ENCODE measurements at places on chromosomes 3 and 15.
A peak's percentile ranks its signal among the peaks of the same experiment; 100 is the strongest.

GRCh38 chr3:129971351-129972052 is 3.0 kb upstream of the TRH start:
- DNase-seq, result no peak

DNA sequence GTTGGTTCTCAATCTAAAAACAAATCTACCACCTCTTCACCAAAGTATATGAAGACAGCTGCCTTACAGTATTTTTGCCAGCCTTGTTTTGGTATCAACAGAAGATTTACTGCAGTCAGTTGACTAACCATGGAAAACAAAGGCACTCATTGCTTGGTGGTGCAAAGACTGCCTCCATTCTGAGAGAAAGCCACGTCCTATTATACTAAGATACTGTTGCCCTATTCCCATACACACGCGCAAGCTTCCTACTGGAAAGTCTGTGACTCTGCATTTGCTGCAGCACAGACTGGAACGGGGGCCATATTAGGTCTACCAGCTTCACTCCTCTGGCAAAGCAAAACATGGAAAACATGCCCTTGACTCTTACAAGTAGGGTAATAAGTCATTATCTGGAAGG is 18.0 kb downstream of the MTMR10 start:
- no peak for DNase-seq

GRCh38 chr3:75237477-75237876 is 426.7 kb upstream of the FRG2C start:
- no peak for DNase-seq

DNA sequence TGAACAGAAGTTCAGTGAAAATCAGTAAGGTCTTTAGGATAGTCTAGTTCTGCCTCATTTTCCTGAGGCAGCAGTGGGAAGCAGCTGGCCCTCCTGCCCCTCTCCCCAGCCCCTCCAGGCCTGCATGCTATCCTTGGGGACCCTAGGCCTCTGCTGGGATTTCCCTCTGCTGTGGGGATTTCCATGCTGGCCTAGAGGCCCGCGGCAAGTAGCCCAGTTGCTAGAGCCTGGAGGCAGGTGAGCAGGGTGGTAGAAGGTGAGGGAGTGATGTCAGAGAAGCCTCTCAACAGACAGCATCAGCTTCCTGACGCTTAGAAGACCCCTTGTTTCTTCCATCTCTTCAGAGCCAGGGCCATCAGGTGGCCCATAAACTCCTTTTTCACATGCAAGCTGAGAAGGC is 305.8 kb upstream of the THBS1 start:
- no peak for DNase-seq

DNA sequence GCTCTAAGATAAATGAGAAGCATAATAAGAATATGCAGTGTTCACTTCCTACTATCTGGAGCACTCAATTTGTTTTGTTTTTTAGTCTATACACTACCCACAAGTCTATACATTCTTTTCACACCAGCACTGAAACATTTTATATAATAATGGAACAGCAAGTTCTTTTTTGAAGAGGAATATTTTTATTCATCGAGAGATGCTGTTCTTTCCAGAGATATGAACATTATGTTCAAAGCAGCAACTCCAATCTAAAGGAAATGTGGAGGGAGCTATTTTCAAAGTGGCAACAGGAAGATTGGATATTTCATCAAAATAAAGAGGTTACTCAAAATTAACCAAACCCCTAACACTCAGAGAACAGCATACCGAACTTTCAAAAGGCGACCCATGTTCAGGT is 16.4 kb upstream of the PYDC2 start:
- DNase-seq, result no peak

DNA sequence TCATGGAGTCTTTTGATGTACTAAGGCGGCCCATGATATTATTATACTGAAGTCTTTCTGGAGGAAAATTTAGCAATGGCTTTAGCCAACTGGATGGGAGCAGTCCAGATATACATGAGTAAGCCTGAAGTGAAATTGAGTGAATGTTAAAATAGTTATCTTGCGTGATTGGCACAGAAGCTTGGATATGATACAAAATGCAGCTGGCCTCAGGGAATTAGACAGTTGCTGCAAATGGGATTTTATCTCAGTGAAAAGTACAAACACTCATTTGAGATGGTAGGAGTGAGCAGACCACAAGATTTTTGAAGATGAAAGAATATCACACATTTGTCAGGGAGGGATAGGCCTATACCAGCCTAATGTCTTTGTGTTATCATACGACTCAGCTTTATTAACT is 8.9 kb downstream of the LMOD3 start:
- DNase-seq, result no peak

GRCh38 chr15:25894371-25894902 is 31.3 kb upstream of the ATP10A start:
- no peak for DNase-seq

- no peak for DNase-seq
Measured at GRCh38 chr3:66115858-66116654, 77.3 kb upstream of the MAGI1 start.

DNA sequence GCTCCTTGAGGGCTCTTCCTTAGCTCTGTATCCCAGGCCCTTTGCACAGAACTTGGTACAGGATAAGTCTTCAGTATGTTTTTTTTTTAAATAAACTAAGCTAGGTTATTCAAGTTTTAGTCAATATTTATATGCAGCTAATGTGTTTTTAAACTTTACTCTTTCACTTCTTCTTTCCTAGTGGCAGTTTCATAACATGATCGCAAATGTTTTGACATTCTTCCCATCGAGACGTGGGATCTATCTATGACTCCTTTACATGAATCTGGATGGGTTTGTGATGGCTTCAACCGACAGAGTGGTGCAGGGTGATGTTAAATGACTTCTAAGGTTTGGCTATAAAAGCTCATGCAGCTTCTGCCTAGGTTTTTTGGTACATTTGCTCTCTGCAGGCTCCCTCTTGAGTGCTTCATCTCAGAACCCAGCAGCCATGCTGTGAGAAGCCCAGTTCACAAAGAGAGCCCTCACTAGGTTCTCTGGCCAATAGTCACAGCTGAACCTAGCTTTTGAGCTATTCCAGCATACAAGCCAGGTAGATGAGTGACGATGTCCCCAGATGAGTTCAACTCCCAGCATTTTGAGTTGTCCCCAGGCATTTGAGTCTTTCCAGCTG is 13.5 kb upstream of the MECOM start:
- no peak for DNase-seq

DNA sequence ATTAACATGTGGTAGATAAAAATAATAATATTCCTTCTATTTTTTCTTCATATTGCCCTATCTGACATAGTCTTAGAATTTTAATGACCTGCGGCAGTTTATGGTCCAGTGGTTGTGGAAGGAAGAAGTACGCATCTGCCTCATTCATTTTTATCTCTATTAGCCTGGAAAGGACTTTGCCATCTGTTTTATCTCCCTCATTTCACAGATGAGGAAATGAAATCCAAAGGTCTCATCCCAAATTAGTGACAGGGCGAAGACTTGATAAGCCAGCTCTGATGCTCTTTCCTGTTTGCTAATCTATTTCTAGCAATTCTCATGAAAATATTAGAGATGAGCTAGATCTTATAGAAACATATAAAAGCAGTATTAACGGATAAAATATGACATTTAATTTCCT is 113.3 kb downstream of the KLHL25 start:
- DNase-seq, result no peak

- DNase-seq, result no peak
Measured at GRCh38 chr15:83046558-83047127, 20.4 kb downstream of the BTBD1 start.

GRCh38 chr3:152385761-152386160 is 117.0 kb downstream of the MBNL1 start:
- no peak for DNase-seq

- peak; percentile 45 for DNase-seq
Measured at GRCh38 chr3:13419505-13420044, 547 bp downstream of the NUP210 start.

- DNase-seq, result no peak
Measured at GRCh38 chr3:69273896-69274295, 112.0 kb downstream of the FRMD4B start.

DNA sequence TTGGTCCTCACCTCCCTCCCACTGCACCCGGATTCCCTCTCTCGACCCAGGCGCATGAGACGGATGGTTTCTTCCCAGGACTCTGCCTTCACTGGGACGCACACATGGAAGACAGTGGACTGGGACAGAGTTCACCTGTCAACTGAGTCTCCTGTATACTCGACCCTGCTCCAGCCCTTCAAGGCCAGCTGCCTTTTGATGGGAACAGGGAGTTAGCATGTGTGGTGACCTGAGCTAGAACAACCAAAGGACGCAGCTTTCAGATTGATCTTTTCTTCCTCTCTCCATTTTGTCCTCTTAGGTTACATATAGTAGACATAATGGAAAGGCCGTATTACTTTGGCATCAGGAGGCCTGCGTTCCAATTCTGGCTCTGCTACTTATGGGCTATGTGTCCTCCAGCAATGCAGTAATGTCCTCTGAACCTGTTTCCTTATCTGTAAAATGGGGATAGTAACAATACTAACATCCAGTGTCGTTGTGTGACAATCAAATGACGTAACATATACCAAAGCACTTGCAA is 94.1 kb downstream of the PEX5L start:
- no peak for DNase-seq

- DNase-seq, result no peak
Measured at GRCh38 chr3:114762144-114762543, 384.9 kb downstream of the ZBTB20 start.

DNA sequence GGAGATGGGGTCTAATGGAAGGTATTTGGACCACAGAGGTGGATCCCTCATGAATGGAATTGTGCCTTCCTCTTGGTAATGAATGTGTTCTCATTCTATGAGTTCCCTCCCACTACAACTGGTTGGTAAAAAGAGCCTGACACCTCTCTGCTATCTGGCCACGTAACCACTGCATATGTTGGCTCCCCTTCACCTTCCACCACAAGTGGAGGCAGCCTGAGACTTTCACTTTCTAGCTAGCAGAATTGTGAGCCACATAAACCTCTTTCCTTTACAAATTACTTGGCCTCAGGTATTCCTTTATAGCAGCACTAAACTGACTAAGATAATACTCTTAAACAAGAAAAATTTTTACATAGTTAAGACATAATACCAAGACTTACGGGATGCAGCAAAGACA is 155.3 kb downstream of the NR1I2 start:
- DNase-seq, result no peak

DNA sequence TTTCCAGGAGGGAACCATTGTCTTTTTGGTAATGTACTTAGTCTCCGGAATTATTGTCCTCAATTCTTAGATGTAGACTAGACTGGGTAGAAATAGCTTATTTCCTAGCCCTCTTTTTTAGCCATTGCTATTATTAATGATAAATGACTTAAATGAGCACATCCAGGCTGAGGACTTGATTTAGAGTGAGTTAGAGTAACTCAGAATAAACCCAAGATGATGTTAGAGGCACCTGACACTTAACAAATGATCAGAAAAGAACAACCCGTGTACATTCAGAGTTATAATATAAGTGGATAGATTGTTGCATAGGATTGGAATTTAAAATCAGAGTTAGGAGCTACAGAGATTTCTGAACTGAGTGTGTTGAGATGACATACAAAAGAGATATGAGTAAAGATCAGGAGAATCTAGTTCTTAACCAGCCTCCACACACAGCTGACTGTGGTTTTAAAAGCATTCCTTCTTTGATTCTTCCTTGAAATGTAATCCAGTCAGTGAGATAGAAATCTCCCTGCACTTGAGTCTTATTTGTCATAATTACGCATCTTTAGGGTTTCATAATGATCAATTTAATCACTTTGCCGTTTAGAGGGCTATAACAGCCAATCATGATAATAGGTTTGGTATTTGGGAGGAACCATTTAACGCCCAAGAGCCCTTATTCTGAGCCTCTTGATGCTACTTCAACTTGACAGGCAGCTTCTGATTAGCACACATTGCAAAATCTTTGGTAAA is 366.5 kb downstream of the GAP43 start:
- DNase-seq, result no peak

DNA sequence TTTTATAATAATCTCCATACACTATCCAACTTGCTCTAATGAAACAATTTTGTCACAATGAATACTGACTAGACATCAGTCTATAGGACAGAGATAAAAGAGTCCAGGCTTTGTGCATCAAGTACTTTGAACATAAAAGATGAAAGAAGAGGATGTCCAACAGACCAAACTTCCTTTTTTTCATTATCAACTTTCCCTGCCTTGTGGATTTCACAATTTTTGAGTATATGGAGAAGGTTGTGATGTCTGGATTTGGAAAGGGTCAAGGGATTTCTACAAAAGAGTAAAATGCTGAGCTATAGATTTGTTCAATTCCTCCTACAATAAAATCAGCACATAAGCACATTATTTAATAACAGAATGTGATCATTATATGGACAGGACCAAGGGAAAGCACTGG is 25.7 kb downstream of the CD47 start:
- no peak for DNase-seq

GRCh38 chr3:190139365-190139764 is 18.7 kb upstream of the P3H2 start:
- DNase-seq, result no peak

DNA sequence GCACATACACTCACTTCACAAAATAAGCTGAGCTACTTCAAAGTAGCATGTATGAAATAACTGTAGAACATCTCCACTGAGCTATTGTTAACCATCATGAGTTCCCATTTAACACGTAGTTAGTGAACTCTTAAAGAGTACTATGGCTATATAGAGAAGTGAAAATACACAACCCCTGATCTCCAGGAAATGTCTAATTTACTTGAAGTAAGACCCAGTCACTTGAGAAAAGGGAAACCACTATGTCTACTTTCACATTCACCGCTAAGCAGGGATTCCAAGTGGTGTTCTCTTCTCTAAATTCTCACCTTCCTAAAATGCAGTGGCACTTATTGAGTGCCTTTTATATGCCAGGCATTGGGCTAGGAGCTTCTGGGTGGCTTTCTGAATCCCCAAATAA is 35.0 kb upstream of the COLQ start:
- no peak for DNase-seq

DNA sequence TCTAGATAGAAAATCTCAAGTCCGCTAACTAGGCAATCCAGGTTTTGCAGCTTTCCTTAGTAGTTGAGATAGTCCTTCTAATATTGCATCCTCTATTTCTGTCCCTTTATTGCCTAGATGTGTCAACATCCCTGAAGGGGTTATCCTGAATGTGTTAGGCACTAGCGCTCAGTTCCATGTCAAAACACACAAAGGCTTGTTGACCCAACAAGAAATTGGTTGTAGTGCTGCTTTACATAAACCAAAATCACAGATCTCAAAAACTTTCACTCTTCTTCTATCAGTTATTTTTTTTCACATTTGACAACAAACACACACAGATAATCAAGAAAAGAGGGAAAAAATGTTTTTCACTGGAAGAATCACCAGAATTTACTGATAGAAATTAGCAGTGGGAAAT is 51.4 kb upstream of the SOX2 start:
- no peak for DNase-seq

GRCh38 chr3:194865615-194866014 is 179.9 kb downstream of the FAM43A start:
- no peak for DNase-seq

- DNase-seq, result no peak
Measured at GRCh38 chr3:55013145-55013925, 85.5 kb upstream of the LRTM1 start.

- no peak for DNase-seq
Measured at GRCh38 chr15:24862726-24863521, 91.9 kb upstream of the SNRPN start.

- no peak for DNase-seq
Measured at GRCh38 chr3:36512555-36512954, 132.3 kb downstream of the STAC start.
